ENCODE measurements at places on chromosomes 7 and 10.

GRCh38 chr7:129356176-129356575 lies 78.1 kb upstream of the STRIP2 start:
- no peak for DNase-seq

- no peak for DNase-seq
Observed at GRCh38 chr10:8617792-8618191, 563.3 kb downstream of the GATA3 start.

GRCh38 chr10:72375173-72375572 lies 20.5 kb upstream of the DNAJB12 start:
- no peak for DNase-seq

- no peak for DNase-seq
Observed at GRCh38 chr10:110511734-110512449, 14.2 kb downstream of the DUSP5 start.

- no peak for DNase-seq
Observed at GRCh38 chr10:85545874-85546273, 820.7 kb downstream of the GRID1 start.

DNA sequence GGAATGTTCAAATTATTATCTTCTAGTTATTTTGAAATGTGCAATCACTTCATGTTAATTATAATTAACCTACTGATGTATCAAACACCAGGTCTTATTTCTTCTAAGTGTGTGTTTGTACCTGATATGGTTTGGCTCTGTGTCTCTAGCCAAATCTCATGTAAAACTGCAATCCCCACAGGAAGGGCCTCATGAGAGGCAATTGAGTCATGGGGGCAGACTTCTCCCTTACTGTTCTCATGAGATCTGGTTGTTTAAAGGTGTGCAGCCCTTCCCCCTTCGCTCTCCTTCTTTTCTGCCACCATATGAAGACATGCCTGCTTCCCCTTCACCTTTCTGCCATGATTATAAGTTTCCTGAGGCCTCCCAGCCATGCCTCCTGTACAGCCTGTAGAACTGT lies 18.6 kb upstream of the PRKCQ start:
- DNase-seq = no peak

DNA sequence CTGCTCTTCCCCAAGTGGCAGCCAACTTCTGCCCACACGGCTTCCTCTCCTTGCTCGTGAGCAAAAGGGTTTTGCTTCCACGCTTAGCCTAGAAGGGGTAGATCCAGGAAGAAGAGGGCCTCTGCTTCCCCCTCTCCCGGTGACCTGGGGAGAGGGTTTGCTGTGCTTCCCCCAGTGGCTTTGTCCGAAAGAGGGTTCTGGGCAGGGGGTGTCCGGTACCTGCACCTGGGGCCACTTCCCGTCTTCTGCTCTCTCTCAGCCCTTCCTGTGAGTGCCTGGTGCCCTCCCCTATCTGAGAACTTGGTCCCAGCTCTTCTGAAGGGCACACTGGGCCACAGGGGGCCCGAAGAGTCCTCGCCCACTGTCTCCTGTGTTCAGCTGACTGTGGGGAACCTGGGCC lies 11.3 kb downstream of the JAKMIP3 start:
- DNase-seq = no peak

DNA sequence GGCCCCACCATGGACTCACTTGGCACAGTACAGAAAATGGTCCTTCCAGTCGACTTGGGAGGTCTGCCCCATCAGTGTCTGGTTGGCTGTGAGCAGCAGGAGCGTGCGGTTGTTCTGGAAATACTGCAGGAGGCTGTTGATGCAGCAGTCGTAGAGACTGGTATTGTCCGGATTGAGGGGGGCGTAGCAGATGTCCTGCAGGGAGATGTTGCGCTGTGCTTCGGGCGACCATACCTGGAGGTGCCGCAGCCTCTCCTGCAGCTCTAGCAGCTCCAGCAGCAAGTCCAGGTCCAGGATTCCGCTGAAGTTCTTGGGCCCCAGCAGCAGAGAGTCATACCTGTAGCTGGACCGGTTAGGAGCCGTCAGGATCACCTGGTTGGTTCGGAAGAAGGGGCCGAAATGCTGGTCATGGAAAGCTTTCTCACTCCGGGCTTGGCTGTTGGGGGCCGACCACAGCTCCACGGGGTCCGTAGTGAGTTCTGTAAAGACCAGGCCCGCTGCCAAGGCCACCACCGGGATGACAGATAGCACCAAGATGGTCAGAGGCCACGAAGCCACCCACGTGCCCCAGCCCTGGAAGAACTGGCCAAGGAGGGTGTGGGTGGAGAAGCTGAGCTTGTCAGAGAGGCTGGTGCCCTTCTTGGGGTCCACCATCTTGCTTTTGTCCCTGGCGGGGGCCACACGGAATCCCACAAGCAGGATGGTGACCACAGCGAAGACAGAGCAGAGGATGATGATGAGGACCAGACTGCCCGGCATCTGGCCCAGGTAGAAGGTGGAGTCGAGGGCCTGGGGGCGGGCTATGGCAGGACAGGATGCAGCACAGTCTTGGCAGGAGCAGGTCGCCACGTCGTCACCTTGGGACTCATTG lies 2.1 kb downstream of the NPC1L1 start:
- no peak for DNase-seq

GRCh38 chr7:44960011-44960580 lies 18.7 kb downstream of the MYO1G start:
- DNase-seq = no peak

DNA sequence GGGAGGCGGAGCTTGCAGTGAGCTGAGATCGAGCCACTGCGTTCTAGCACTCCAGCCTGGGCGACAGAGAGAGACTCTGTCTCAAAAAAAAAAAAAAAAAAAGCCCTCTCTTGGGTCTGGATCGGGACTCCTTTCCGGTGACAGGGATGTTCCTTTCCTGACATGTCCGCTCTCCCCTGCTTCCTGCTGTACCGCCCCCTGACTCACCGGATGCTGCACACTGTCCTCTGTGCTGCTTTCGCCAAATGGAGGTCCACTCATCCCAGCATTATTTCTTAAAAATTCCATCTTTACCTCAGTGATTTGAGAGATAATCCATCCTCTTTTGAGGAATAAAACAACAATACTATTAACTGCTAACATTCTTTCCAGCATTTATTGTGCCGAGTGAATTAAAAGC lies 113.8 kb upstream of the EEPD1 start:
- DNase-seq = no peak

- DNase-seq = no peak
Observed at GRCh38 chr10:35364808-35365207, 28.5 kb downstream of the CCNY start.

DNA sequence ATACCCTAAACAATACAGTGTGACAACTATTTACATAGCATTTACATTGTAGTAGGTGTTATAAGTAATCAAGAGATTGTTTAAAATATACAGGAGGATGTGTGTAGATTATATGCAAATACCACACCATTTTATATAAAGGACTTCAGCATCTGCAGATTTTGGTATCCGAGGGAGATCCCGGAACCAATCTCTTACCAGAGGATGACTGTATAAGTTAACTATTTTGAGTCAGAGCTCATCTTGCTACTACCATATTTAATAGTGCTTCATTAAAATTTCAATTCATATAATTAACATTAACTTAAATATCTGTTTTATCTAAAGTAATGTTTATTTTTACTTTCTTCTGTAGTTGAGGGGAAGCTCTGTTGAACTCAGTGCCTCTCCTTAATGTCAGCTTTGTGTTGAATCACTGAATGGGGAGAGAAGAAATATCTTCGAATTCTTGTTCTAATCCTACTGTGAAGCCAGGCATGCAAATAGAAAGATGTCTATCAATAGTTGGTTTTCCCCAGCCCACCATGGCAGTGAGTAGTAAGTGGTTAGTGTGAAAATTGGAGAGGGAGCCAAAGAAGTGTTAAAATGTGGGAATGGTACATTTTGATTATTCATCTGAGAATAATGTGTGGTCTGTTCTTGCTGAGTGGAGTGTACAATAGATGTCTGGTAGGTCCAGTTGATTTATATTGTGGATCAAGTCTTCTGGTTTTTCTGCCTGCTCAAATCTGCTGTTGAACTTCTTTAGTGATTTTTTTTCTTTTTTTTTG lies 90.1 kb upstream of the CYP26C1 start:
- no peak for DNase-seq

GRCh38 chr10:124559372-124560132 lies 97.9 kb downstream of the LHPP start:
- DNase-seq = no peak

- DNase-seq = no peak
Observed at GRCh38 chr7:115822380-115822779, 208.2 kb downstream of the TFEC start.

DNA sequence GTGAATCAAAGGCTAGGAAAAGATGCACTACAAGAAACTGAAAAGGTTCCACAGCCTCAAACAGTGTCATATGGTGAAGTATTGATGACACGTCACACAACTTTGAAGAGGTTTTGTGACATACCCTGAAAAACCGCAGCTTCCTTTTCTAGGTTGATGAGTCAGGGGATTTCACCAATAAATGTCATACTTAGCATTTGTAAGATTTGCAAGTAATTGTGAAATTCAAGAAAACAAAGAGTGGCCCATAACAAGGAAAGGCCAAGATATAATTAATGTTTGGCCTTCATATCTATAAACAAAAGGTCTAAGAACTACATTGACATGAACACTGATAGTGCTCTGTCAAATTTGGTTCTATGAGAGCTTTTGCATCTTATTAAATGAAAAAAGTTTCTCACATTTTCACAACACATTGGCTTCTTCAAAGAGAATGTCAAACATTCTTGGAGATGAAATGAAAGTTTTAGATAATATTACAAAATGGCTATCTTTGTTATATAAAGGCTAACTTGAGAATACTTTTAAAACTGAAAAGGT lies 62.0 kb upstream of the NAMPT start:
- DNase-seq = peak; percentile 87

GRCh38 chr7:30865821-30866220 lies 45.8 kb upstream of the AQP1 start:
- no peak for DNase-seq

DNA sequence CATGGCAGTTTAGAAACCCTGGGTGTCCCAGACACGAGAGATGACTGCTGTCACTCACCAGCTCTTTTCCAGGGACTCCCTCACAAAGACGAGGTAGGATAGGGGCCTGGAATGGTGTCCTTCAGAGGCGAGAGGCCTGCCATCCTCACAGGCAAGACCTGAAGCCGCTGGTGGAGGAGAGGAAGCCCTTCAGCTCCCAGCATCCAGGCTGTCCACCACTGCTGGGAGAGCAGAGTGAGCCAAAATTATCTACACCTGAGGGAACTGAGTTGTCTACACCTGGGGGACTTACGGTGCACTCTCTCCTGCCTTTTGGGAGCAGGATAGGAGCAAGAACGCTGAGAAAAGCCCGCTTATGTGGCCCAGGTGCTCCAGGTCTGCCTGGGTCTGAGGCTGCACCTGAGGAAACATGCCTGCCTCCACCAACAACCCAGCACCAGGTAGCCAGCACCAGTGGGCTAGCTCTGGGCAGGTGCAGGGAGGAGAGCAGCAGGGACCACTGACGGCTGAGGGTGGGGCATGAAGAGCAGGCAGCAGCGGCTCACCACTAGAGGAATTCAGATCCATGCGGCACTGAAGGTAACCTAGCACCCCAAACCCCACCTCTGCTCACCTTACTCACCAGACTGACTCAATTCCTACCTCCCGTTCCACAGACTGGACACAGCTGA lies 357.2 kb downstream of the SH2D4B start:
- no peak for DNase-seq

DNA sequence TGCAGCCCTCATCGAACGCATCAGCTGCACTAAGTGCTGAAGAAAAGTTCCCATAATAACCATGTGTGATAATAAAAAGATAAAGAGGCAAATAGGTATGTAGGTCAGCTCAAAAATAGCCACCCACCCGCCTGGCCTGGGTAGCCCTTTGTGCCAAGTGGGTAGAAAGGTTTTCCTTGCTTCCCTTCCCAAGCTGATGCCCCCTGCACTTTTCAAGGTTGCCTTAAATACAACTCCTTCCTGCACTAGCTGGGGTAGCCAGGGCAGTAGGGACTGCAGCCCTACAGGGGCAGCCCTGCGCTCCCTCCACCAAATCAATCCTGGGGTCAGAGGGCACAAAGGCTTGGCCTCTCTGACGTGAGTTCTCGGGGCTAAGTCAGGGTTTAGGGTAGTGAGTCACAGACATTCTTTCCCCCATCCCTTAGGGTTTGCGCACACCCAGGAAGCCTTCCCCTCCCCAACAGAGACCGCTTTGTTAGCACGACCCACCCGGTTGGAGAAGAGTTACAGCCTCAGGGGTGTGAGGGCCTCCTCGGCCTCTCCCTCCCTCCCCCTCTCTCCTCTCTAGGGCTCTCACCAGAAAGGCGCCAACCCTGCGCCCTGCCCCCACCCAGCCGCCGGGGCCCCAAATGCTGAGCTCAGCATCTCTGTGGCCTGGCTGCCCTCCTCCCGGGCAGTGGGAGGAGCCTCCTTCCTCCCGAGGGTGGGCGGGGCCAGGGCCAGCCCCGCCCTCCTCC lies 13.3 kb upstream of the DDIT4 start:
- peak; percentile 89 for DNase-seq

DNA sequence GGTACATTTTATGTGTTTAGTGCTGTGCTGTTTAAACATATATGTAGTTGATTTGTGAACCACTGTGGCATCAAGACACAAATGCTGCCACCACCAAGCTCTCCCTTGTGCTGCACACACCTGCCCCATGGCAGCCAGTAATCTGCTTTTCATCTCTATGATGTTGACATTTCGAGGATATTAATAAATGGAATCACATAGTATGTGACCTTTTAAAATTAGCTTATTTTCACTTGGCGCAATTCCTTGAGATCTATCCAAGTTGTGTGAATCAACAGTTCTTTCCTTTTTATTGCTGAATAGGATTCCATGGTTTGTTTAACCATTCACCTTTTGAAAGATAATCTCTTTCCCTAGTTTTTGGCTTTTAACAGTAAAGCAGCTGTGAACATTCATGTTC lies 73.1 kb downstream of the BMPR1A start:
- no peak for DNase-seq

- no peak for DNase-seq
Observed at GRCh38 chr10:52391927-52392602, 78.0 kb downstream of the DKK1 start.

DNA sequence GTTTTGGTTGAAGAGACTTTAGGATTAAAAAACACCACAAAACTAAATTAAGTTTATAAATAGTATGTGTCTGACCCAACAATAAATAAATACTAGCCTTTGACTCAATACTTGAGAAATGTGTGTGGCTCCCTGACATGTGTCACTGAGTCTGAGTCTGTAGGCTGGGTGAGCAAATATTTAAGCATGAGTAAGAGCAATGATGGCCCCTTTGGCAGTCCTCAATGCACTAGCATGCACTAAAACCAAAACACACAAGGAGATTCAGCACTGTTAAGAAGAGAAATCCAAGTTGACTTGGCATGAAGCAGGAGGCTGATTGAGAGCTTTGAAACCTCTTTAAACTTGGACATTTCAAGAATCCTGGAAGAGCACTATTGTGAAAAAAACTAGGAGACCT lies 37.1 kb downstream of the CCDC71L start:
- DNase-seq = no peak

DNA sequence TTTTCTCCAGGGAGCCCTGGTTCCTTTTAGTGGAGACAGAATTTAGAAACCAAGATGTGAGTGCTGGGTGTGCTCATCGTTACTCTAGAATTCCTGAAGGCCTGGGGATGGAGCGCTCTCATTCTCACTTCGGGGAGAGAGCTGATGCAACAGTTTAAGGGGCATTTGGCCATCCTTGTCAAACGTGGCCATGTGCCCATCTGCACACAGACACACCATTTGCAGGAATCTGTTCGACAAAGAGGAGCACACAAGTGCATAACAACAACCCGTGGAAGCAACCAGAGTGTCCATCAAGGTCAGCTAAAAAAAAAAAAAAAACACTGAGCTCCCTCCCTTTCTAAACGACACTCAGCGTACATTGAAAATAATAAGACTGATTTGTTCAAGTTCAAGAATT lies 23.0 kb upstream of the RET start:
- no peak for DNase-seq

GRCh38 chr7:77680266-77680665 lies 16.0 kb upstream of the RSBN1L start:
- DNase-seq = no peak
